ENCODE measurements at places on chromosomes 2 and 18.
A peak's percentile ranks its signal among the peaks of the same experiment; 100 is the strongest.

GRCh38 chr2:171317492-171318125 lies 116.2 kb downstream of the METTL8 start:
- DNase-seq = no peak

GRCh38 chr2:131588152-131588873 lies 60.6 kb downstream of the CCDC74A start:
- no peak for DNase-seq

DNA sequence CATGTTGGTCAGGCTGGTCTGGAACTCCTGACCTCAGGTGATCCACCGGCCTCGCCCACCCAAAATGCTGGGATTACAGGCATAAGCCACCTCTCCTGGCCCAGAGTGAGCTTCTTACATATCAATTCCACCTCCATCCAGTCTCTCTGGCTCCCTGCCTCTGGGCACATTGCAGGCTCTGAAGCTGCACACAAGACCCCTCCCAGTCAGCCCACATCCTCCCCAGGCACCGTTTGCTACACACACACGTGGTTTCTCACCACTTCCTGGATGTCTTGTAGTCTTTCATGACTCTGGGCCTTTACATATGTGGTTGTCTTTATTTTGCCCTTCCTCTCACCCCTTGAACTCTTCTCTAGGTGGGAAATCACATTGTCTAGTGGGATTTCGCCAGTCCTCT lies 64.0 kb upstream of the CABLES1 start:
- DNase-seq = peak; percentile 71

GRCh38 chr2:231015478-231015877 lies 19.6 kb downstream of the SPATA3 start:
- no peak for DNase-seq

- no peak for DNase-seq
These were observed 195.9 kb upstream of the CYRIA start for GRCh38 chr2:16861530-16861929.
